ENCODE measurements at places on chromosomes 7 and 10.

- DNase-seq = no peak
Observed at GRCh38 chr10:63120554-63120953, 12.6 kb upstream of the NRBF2 start.

DNA sequence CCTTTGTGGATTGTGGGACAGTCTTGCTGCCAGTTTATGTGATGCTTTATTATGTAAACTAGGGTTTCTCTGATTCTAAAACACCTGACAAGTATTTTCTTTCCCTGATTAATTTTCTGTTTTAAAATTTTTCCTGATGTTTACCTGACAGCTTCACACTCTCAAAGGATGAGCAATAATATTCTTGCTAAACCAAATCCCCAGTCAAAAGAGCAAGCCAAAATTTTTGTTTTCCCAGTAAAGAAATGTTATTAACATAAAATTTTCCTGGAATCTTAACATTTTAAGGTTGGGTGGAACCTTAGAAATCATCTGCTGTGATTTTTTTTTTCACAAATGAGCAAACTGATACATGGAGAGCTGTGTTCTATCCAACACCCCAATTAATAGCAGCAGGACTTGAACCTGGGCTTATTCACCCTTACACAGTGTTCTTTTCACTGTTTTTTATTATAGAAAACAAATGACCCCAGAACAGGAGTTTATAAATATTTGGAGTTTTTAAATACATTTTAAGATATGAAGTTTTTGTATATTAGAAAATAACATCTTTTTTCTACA, 185.2 kb upstream of the VIPR2 start:
- DNase-seq = no peak

DNA sequence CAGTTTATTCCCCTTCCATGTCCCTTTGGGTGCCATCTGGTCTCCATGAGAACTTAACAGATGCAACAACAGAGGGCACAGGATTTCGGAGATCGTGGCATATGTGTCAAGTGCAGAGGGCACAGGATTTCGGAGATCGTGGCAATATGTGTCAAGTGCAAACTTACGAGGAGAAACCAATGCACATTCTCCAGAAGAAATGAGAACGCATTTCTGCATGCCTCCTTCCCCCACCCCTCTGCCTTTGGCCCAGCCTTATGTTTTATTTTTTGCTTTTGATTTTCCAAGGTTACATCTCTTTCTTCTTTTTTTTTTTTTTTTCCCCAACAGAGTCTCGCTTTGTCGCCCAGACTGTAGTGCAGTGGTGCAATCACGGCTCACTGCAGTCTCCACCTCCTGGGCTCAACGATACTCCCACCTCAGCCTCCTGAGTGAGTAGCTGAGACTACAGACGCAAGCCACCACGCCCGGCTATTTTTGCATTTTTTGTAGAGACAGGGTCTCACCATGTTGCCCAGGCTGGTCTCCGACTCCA, 586 bp upstream of the ANKRD26 start:
- DNase-seq = no peak

- DNase-seq = no peak
Observed at GRCh38 chr10:14024329-14025202, 306.2 kb downstream of the FRMD4A start.

DNA sequence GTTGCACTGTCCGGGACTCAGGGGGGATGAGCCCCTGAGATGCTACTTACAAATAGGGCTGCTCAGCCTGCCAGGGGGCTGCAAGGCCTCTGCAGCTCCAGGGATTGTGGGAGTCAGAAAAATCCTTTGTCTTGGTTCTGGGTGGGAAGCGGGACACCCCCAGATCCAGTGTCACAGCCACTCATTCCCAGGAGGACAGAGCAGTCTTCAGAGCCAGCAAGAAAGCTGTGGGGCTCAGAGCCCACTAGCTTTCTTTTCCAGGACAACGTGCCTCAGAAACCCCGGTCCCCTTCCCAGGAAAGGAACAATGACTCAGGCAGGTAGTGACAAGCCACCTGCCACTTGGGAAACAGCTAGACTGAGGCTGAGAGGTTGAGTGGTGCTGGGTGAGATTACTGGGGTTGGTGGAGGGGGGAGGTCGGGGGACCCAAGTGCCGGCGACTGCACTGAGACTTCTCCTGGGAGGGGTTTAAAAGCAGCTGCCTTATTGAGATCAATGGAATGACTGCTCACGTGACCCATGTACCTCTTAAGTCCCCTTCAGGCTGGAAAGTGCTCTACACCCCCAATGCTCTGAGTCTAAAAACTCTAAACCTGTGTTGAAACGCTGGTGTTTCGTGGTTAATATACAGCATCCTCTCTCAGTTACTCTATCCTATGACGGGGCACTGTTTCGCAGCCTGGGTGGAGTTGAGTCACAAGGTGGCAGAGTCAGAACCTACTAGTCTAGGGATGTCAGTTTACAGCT, 123.6 kb downstream of the UBE2H start:
- no peak for DNase-seq

GRCh38 chr10:104642658-104643302, 1.7 kb downstream of the SORCS3 start:
- peak; percentile 79 for DNase-seq

DNA sequence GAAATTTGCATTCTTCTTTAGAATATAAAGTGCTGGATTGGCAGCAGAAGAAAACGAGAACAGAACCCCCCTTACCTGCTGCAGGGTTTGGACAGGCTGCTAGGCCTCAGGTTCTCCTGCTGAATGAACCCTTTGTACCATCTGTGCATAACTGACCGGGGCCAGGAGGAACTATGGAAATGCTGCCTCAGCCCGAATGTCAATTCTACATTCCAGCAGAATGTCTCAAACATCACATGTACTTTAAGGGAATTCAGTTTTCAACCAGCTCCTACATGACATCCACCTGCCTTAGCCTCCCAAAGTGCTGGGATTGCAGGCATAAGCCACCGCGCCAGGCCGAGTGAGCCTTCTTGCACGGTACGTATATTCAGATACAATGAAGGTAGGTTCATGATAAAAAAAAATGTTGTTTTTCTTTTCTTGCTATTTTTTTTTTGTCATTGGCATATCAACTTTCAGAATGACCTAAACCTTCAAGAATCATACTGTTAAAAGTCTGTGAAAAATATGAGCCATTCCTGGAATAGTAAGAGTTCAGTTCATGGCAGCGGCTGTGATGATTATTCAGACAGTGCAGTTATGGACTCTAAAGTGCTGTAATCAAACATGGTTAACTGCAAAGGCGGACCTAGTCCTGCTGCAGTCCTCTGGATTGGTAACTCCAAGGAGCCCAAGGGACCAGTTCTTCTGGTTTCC, 84.4 kb upstream of the TNS3 start:
- no peak for DNase-seq

GRCh38 chr10:48602401-48603135, 2.3 kb downstream of the ARHGAP22 start:
- no peak for DNase-seq

DNA sequence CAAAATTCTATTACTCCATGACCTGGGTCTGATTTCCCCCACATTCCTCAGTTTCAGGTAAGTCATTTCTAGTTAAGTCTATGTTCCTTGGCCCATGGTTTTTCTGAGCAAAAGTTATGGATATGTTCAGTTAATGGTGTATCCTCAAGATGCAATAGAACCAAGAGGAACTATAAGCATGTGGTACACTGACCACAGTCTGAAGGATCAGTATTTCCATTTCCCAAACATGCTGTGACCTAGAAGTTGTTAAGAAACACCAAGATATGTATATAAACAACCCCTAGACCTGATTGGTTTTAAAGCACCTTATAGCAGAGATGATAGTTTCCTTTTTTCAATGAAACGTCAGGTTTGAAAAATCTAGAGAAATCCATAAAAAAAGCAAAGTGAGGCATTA, 94.2 kb upstream of the ABCB5 start:
- no peak for DNase-seq

DNA sequence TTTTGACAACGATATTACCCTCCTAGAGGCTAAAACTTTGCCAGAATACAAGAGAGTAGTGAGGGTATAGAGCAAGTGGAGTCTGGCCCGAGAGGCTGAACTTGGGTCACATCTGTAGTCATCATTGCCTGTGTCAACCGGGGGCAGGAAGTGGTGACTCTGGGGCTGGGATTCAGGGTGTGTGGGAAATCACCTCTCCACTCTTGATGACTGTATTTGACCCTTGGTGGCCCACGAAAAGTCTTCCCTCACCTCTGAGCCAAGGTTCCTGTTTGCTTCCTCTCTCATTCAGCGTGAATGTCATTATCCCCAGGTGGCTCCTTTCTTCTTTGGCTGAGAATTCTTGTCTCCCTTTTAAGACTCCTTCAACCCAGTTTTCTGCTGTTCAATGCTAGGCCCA, 240.4 kb downstream of the ABCA13 start:
- no peak for DNase-seq

DNA sequence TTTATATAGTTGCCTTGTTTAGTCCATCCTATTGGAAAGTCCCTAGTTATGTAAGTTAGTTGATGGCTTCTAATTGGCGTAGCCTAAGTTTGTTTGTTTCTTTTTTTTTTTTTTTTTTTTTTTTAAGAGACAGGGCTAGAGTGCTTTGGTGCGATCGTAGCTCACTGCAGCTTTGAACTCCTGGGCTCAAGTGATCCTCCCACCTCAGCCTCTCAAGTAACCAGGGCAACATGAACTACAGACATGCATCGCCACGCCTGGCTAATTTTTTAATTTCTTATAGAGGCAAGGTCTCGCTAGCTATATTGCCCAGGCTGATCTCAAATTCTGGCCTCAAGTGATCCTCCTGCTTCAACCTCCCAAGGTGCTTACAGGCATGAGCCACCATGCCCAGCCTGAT, 7.1 kb downstream of the CSGALNACT2 start:
- DNase-seq = no peak
